ENCODE measurements at places on chromosomes 2 and 18. TPM values are rescaled to one million over a fixed set of nuclear protein-coding genes. Genes with fewer than 3 reads are reported as not detected.
A peak's percentile ranks its signal among the peaks of the same experiment; 100 is the strongest.

- H3K36me3 ChIP-seq = no peaks in the 10 kb centered on the region
- no peak overlapping the region for H3K4me3 ChIP-seq
- H3K27me3 ChIP-seq = peaks cover 11% of the 10 kb centered on the region
- no peak for DNase-seq
- no peaks in the 10 kb centered on the region for H3K4me1 ChIP-seq
Measured at GRCh38 chr2:149076863-149077412, 38.4 kb downstream of the LYPD6B start.

GRCh38 chr2:108979461-108979860 is 9.6 kb downstream of the EDAR start:
- no peak for DNase-seq
- no peaks in the 10 kb centered on the region for H3K36me3 ChIP-seq
- no peaks in the 10 kb centered on the region for H3K4me1 ChIP-seq
- H3K27ac ChIP-seq = no peak overlapping the region

DNA sequence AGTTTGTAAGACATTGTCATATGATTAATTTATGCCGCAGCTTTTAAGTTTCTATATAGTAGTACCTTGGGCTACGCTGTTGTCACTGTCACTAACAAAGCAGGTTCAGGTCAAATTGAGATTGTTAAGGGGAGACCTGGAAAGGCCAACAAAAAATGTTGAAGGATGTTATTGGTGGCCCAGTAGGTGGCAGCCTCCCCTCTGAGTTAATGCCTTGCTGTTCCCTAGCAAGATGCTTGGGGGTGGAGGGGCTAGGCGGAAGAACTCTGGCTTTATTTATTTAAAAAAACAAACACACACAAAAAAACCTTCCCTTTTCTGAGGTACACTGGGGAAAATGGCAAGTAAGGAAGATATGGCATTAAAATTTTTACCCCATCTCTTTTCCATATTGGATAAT is 128.3 kb upstream of the ATP5MC3 start:
- DNase-seq = peak; percentile 65
- no peaks in the 10 kb centered on the region for H3K36me3 ChIP-seq
- no peak overlapping the region for H3K27ac ChIP-seq
- H3K4me1 ChIP-seq = peaks cover 7% of the 10 kb centered on the region

MAP3K19 gene
- total RNA-seq = not detected

DNA sequence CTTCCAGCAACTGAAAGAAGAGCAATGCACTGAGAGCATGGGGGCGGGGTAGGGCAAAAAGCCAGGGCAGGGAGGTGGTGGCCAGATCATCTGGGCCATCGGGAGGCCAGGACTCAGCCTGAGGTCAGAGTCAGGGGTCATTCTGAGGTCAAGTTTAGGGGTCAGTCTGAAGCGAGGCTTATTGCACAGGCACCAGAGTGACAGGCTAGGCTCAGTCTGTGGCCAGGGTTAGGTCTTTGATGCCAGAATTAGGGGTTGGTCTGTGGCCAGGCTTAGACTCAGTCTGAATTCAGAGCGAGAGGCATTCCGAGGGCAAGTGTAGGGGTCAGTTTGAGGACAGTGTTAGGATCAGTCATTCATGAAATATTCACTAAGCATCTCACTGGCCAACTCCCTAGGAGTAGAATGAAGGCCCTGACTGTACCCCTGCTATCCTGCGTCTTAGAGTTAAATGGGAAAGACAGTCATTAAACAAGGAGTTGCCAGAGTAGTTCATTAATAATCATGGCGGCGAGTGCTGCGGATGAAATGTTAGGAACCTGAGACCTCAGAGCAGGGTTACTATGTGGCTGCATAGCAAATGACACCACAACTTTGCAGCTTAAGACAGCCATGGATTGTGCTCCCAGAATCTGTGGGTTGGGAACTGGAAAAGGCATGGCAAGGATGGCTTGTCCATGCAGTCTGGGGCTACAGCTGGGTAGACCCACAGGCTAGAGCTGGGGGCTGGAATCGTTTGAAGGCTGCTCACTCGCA is 198.7 kb downstream of the CYP26B1 start:
- H3K4me3 ChIP-seq = no peak overlapping the region
- no peaks in the 10 kb centered on the region for H3K36me3 ChIP-seq
- DNase-seq = no peak
- peaks cover 5% of the 10 kb centered on the region for H3K27me3 ChIP-seq
- no peak overlapping the region for H3K27ac ChIP-seq
- H3K4me1 ChIP-seq = peaks cover 19% of the 10 kb centered on the region

CYP26B1 gene
- 5.1 TPM for total RNA-seq

Measured in Calu3 (cell line).